ENCODE measurements at places on chromosomes 6 and 20.

- no peak for DNase-seq
These were observed 29.7 kb downstream of the CEP162 start for GRCh38 chr6:84197708-84198107.

DNA sequence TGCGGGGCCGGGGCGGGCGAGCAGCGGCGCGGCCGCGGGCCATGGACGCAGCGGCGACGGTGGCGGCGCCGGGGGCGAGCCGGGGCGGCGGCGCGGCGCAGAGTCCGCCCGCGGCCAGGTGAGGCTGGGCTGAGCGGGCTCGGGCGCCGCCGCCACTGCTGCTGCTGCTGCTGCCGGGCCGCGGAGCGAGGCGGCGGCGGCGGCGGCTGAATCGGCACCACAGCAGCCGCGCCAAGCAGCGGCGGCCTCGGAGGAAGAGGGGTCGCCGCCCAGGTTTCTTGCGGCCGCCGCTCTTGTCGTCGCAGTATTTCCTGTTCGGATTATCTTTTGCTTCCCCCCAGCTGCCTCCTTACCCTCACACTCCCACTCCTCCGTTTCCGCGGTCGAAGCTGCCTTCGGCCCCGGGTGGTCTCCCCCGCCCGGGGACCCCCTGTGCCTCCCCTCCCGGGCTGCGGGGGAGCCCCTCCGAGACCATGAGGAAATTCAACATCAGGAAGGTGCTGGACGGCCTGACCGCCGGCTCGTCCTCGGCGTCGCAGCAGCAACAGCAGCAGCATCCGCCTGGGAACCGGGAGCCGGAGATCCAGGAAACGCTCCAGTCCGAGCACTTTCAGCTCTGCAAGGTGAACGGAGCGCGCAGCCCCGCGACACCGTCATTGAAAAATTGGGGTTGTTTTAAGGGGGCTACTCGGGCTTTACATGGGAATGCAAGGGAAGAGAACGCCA is at the start of gene STXBP5:
STXBP5 (plus strand) TSS at position 358 of the 726 bp plus-strand sequence; CDS start at position 474, 116 bp downstream.
- DNase-seq = peak; percentile 38

DNA sequence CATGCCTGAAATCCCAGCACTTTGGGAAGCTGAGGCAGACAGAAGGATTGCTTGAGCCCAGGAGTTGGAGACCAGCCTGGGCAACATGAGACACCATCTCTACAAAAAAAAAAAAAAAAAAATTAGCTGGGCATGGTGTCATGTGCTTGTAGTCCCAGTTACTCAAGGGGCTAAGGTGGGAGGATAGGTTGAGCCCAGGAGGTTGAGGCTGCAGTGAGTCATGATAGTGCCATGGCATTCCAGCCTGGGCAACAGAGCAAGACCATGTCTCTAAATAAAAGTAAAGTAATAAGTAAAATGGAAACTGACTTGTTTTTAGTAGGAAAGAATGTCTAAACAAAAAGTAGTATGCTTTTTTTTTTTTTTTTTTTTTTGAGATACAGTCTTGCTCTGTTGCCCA is 240.7 kb downstream of the ARID1B start:
- no peak for DNase-seq

DNA sequence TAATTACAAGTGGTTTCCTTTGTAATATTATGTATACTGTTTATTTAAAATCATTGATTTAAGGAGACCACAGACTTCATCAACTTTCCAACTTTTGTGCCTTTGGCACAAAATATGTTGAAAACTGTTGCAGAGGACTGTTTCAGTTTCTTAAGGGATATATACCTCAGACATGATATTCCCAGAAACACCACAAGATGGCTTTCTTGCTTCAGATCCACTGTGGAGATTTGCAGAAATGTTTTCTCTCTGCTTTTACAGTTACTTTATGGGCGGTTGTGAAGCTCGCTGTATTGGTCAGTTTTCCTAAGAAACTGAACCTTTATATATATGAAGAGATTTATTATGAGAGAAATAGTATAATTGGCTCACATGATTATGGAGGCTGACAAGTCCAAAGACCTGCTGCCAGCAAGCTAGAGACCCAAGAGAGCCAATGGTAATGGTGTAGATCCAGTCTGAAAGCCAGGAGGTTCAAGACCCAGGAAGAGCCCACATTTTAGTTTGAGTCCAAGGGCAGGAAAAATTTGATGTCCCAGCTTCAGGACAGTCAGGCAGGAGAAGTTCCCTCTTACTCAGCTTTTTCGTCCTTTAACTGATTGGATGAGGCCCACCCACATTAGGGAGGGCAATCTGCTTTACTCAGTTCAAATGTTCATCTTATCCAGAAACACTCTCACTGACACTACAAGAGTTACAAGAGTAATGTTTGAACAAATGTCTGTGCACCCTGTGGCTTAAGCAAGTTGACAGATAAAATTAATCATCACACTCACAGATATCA is 12.8 kb downstream of the ME1 start:
- no peak for DNase-seq

DNA sequence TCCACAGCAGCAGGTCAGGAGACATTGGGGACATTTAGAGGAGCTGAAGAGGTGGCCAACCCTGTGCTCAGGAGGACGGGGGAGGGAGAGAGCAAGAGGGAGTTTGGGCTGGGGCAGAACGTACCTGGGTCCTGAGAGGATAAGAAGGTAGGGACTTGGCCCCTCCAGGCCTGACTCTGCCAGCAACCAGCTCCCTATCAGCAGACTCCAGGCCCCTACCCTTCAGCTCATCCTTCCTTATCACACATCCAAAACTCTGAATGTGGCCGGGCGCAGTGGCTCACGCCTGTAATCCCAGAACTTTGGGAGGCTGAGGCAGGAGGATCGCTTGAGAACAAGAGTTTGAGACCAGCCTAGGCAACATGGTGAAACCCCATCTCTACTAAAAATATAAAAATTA is 5.0 kb downstream of the STMN3 start:
- DNase-seq = no peak

DNA sequence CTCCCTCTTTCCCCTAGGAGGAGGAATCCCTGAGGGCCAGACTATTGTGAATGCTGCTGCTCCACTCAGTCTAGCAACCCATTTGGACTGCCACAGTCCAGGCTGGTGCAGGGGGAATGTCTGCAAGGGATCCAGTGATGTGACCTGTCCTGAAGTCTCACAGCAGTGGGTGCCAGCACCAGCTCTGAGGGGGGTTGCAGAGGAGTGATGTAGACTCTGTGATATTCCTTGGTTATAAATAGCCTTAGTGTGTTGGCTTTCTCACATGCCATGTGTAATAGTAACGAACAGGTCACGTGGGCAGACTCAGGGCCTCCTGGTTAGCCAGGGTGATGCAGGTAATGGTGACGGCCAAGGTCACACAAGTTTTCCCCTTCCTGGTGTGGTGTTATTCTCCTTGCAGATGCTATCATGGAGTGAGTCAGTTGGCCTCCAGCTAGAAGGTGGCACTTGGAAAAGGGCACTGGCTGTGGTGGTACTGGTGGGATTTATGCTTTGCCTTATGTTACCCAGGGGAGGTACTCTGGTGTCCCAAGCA is 404.4 kb downstream of the UTRN start:
- no peak for DNase-seq

- no peak for DNase-seq
These were observed 118.8 kb downstream of the PSMB1 start for GRCh38 chr6:170434117-170434820.

GRCh38 chr20:43949741-43950618 is 35.3 kb downstream of the TOX2 start:
- DNase-seq = peak; percentile 57

- no peak for DNase-seq
These were observed 116.7 kb upstream of the PRSS16 start for GRCh38 chr6:27130668-27131428.

- no peak for DNase-seq
These were observed 2.8 kb downstream of the ZFP57 start for GRCh38 chr6:29678114-29678513.

DNA sequence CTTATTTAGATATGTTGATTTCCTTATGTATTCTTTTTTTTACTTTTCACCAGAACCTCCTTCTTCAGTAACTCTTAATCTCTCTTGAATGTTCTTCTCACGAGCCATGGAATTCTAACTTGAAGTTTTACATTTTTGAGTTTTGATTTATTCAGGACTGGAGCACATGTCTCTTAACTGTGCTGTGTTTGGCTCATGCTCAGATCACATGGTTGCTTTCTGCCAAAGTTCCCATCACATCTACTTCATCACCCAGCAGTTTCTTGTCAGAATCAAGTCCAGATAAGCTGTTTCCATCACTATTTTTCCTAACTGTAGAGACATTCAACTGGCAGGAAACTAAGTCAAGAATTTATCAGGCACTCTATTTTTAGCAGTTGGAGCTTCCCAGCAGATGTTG is 31.7 kb downstream of the SLC35A1 start:
- no peak for DNase-seq

GRCh38 chr6:128848212-128848935 is 34.6 kb upstream of the LAMA2 start:
- no peak for DNase-seq

DNA sequence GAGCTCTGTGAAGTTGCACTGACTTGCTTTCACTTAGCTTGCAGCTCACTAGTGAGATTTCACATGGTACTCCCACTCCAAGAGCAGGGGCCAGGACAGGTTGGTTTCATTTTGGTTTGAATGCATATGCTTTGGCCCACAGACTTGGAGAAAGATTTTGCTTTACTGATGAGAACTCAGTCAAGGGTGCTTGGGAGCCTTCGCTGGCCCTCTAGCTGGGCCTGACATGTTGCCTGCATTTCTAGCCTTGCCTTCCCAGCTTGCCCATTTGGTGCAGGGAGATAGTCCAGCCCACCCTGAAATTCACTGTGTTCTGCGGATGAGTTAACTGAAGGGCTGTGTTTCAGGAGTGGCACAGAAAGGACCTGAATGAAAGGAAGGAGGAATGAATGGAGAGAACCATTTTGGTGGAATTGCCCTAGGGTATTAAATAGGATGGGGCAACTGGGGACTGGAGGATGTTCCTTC is 1.9 kb downstream of the SGK1 start:
- DNase-seq = no peak

DNA sequence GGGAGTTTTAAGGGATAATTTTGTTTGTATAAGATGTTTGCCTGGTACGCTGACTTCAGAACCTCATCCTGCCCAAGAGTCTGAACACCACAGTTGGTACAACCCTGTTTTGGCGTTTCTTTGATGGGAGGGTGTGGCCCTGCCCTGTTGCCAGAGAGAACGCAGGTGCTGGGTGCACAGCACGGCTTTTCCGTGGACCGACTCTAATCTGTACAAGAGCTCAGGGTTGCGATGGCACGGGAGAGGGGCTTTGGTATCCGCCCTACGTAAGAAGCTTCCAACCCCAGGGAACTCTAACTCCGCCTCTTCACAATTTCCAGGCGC is 1.3 kb downstream of the CYP24A1 start:
- DNase-seq = no peak

GRCh38 chr6:3614918-3615317 is 136.6 kb downstream of the PXDC1 start:
- DNase-seq = no peak

GRCh38 chr6:34705241-34705640 is 8.7 kb upstream of the ILRUN start:
- DNase-seq = no peak

- no peak for DNase-seq
These were observed 157.4 kb downstream of the PKHD1 start for GRCh38 chr6:51929934-51930574.

DNA sequence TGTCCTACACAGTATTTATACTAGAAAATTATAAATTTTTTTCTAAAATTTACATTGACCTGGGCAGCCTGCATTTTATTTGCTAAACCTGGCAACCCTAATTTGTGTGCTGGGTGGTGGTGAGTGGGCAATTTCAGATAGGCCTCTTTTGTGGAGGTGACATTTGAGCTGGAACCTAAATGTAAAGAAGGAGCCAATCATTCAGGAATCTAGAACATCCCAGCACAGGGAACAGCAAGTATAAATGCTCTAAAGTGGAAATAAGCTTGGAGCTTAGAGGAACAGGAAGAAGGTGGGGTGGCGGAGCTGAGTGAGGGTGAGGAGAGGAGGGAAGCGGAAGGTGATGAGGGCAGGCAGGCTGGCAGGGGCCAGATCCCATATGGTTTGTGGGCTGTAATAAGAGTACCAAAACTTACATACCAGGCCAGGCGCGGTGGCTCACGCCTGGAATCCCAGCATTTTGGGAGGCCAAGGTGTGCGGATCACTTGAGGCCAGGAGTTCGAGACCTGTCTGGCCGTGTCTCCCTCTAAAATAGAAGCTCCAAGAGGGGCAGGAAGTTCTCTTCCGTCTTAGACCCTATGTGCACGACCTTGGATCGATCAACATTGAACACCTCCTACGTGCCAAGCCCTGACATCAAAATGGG is 549 bp upstream of the CSE1L start:
- DNase-seq = no peak

- no peak for DNase-seq
These were observed 20.0 kb upstream of the ZNF76 start for GRCh38 chr6:35239581-35239980.

DNA sequence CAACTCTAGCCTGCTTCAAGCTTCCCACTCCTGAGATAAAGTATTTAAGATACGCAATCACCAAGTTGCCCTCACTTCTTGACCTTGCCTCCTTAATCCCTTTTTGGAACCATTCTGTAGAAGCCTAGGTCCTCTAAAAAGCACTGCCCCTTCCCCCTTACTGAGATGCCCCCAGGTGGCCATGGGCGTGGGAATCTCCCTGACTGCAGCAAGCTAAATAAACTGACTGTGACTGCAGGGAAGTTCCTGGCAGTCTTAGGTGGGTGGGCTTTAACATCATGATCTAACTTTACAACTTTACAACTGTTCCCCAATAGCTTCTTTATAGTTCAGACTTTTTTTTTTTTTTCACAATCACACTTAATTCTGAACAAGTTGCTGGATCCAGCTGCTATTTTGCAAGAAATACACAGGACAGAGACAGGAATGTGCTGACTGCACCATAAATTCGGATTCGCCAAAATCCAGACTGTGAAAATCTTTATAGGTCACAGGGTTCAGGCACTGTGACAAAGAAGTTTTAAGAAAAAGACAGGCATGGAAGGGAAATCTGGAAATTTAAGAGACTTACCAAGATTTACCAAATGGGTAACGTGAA is 344.2 kb upstream of the SULF2 start:
- DNase-seq = no peak

DNA sequence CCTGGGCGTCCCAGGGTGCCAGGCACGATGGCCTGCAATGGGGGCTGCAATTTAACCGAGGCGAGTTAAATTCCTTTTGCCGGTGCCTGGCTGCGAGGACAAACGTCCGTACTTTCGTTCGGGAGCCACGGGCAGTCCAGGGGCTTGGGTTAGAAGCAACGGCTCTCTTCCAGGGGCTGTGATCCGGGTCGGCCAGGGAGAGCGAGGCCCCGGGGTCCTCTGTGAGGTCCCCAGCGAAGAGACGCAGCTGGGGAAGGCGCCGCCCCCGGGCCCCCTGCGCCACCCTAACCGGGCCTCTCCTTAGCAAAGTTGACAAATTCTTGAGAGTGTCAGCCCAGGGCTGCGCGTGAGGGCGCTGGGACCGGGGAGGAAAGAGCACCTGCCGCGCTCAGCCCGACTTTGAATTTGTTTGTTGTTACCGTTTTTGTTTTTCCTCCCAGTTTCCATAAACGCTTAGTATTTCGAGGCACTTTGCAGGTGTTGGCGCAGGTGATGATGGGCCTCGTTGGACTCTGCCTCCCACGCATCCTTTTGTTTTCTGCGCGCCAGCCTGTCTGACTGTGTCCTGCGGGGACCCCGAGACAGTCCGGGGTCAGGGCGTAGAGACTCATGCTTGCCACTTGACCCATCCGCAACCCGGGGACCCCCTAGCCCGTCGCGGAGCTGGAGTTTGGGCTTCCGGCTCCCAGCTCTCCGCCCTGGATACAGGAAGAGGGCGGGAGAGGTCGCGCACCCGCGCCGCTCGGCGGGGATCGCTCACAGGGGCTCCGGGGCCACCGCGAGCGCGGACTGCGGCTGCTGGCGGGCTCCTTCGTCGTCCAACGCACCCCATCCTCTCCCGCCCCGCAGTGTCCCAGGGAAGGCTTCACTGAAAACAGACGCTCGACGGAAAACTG is 5.8 kb downstream of the OLIG3 start:
- DNase-seq = peak; percentile 13
